ENCODE measurements at places on chromosomes 11 and 22.
A peak's percentile ranks its signal among the peaks of the same experiment; 100 is the strongest.

DNA sequence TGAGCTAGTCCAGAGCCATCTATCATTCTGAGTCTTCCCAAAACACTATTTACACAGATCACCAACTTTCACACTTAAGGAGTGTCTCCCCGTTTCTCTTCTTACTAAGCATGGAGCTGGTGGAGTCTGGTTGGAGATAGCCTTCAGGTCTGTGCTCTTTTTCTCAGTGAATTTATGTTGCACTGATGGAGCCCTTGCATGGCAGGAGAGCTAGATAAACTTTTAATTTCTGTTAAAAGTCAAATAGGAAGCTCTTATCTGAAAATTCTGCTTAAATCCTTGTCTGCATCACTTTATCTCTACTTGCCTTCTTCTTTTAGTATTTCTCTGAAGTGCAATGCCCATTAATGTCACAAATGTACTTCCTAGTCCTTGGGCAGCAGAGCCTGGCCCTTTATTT, 63.4 kb downstream of the ST3GAL4 start:
- DNase-seq: no peak

GRCh38 chr11:110711776-110712658, at the start of gene ARHGAP20:
Gene ARHGAP20 (minus strand): TSS chr11:110712437. CDS start chr11:110712231, 206 bp downstream.
- peak; percentile 58 for DNase-seq

DNA sequence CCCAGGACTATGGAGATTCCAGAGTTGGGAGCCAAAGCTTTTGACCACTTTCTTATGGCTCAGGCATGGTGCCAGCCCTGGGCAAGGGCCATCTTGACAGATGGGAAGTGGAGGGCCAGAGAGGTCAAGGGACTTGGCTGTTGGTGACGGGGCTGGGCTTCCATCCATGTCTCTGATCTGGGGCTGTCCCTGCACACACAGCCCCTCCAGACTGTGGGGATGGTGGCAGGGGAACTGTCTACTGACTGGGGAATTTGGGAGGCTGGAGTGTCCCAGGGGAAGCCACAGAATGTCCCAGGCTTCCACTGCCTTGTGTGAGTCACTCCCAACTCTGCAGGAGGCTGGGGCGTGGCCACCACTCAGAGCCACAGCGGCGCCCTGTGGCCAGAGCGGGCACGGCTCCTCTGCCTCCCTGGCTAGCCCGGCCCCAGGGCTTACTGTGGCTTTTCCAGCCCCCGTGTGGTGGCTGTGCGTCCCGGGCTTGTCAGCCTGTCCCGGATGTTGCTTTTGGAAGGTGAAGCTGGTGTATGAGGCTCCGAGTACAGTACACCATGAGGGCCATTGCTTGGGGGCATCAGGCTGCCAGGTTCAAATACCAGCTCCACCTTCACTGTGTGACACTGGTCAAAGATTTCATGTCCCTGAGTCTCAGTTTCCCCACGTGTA, 19.6 kb downstream of the C22orf23 start:
- DNase-seq: no peak

- DNase-seq: no peak
Measured at GRCh38 chr22:50531962-50532674, 2.3 kb upstream of the TYMP start.

DNA sequence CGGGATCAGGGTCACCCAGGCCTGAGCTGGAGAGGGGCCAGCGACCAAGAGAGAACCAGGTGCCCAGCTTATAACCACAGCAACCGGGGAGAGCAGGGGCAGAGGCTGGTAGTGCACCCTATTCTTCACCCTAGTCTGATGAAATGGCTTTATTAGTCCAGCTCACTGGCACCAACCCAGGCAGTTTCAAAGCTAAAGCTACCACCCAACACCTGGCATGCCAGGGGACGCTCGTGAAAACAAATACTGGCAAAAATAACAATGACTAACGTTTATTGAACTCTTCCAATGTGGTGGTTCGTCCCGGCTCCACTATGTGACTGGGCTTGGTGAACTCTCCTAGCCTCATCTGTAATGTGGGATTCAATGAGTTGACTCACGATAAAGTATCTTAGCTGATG, 30.6 kb downstream of the SCGB1A1 start:
- no peak for DNase-seq

GRCh38 chr22:37371491-37371890, 55.8 kb downstream of the ELFN2 start:
- DNase-seq: no peak

DNA sequence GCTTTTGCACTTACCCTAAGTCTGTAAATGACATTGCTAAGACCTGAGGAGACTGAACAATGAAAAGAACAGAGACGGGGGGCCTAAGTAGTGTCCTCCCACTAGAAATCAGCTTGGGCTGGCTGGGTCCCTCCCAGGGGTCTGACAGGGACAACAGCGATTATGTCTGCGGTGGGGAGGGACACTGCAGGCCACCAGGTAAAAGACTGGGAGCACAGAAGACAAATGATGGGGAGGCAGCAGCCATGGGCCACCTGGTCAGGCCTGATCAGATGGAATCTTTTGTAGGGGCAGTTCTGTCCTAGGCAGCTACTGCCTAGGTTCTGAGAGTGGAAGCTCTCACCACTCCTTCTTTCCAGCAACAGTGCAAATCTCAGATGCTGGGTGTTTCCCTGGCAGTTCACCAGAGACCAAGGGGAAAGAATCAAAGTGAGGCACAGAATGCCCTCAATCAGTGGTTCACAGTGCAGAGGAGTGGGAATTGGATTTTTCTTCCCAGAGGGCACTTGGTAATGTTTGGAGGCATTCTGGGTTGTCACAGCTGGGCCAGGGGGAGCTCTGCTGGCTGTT, 59.1 kb upstream of the GNAZ start:
- DNase-seq: no peak

- DNase-seq: no peak
Measured at GRCh38 chr11:1089738-1090599, 15.3 kb downstream of the MUC2 start.

- no peak for DNase-seq
Measured at GRCh38 chr11:2511421-2512369, 66.9 kb downstream of the KCNQ1 start.

DNA sequence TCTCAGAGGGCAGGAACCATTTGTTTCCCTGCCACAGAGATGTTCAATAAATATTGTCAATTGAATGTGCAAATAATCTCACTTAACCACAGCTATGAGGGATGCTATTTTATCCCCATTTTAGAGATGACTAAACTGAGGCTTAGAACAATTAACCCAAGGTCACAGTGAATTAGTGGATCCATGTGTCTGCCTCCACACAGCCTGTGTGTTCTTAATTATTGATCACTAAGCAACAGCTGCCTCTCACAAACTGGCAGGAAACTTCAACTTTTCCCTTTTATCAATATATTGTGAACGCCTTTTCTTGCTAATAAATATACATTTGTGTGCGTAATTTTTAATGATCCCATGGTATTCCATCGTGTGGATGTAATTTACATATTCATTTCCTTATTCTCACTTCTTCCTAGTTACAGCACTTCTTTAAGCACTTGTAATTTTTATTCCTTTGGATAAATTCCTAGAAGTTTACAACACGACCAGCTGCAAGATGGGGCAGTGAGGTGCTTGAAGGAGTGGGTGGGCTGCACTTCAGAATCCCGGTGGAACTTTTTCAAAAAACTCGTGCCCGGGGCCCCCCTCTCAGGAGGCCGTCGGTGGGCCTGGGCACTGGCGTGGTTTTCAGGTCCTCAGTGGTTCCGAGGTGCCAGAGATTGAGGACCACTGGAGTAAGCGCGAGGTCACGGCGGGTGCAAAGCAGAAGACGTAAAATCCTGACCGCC, 915 bp upstream of the SREBF2 start:
- DNase-seq: no peak

DNA sequence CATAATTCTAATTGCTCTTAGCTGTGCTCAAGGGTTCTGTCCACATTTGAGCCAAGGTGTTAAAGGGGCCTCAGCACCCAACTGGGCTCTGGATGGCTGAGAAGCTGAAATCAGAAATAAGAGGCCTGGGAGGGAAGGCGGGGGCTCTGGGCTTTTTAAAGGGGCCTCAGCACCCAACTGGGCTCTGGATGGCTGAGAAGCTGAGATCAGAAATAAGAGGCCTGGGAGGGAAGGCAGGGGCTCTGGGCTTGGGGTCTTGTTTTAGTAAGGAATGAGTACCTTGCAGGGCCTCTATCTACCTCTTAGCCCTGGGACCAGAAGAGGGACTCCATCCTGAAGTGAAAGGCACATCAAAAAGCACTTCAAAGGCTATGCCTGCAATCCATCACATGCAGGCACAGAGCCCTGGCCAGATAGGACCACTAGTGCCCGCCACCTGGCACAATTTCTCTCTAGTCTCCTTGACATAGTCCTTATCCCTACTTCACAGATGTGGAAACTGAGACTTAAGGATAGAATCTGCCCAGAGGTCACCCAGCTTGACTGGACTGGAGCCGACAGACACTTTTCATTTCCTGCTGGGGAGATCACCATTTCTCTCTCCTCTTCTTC, 35.6 kb downstream of the DKK3 start:
- DNase-seq: no peak

DNA sequence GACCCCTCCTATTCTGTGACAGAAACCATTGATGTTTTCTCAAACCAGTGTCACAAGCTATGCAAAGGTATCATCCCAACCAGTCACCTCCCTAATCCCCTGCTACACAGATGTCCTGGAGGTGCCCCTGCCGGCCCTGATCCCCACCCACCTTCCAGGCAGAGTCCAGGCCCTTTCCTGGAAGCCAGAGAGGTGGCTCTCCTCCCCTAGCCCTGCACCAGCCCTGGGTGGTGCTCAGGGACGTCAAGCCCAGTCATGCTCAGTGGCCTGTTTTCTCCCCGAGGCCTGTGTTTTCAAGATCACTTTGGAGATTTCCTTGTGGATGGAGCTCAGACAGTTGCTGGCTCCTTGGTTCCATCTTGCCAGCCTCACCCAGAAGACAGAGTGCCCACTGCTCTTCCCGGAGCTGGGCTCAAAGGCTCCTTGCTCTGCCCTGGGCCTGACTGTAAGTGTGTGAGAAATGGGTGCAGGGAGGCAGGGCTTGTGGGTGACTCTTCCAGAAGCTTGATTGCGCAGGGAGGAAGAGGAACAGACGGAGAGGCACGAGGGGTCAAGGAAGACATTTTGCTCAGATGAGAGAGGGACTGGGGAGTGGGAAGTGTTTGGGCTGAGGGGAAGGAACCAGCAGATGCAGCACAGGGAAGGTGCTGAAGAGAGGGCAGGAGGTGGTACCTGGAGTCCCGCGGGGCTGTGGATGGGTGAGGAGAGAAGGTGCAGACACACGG, 11.3 kb downstream of the P2RY6 start:
- no peak for DNase-seq

GRCh38 chr22:27726686-27727449, 74.7 kb downstream of the MN1 start:
- peak; percentile 60 for DNase-seq

- no peak for DNase-seq
Measured at GRCh38 chr11:33844236-33844635, 47.6 kb downstream of the LMO2 start.

DNA sequence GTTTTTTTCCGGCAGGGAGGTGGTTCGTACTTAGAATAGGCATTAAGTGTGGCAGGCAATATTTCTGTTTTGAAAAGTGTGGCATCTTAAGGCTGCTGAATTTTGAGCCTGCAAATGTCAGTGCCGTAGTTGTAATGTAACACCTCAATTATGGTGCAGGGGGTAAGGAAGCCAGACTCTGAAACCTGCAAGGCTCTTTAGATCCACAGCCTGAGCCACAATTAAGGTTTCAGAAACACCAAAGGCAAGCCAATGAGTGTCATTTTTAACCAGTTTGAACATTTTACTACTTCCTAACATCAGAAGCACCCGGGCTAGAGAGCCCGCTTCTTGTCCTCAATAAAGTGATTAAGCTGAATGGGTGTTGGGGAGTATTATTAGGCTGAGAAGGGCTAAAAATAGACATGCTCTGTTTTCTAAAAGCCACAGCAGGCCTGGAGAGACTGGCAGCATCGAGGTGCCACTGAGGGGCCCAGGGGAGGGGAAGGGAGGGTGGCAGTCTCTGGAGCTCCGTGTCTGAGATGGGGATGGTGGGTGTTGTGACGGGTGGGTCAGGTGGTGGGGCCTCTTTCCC, 113.4 kb downstream of the ZBTB16 start:
- no peak for DNase-seq

GRCh38 chr11:119585043-119585781, 143.8 kb downstream of the NECTIN1 start:
- peak; percentile 72 for DNase-seq

DNA sequence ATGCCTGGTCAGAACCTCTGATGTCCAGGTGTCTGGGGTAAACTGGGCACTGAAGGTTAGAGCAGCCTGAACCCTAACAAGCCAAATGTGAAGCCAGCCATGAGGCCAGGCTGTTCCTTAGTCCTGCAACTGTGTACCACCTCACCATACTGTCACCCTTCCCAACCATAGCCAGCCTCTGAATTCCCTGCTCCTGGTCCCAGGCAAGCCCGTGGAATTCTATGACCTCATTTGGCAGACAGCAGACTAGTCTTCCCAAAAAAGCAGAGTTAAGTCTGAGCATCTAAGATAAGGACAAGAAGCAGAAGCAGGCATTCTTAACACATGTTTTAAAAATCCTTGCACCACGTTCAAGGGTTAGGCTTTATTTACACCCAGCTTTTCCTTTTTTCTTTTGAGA, 134.8 kb downstream of the C11orf58 start:
- DNase-seq: no peak

- no peak for DNase-seq
Measured at GRCh38 chr22:39999144-39999757, 4.5 kb downstream of the FAM83F start.

GRCh38 chr11:10911907-10912306, 54.1 kb upstream of the ZBED5 start:
- peak; percentile 61 for DNase-seq

GRCh38 chr11:131430473-131431208, 60.2 kb downstream of the NTM start:
- DNase-seq: no peak

DNA sequence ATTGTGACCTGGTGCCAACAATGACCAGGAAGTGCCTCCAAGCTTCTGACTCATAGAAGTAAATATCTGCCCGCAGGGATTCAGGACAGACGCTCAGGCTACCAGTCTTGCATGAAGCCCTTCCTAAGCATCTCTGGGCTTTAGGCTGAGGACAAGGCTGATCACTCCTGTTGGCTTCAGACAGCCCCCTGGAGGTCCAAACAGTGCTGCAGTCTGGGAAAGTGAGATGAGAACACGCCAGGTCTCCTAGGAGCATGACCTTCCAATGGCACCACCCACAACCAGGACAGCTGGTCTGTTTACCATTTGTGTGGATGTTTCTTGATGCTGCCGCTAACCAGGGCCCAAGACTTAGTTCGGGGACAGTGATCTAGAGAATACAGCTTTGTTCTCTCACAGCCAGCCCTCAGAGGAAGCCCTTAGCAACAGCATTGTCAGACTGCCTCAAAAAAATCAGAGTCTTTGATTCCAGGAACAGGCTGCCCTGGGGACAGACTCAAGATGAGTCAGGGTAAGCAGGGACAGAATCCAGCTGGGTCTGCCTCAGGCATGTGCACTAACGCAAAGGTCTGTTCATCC, 111.2 kb downstream of the ZNF280B start:
- DNase-seq: peak; percentile 26

- DNase-seq: no peak
Measured at GRCh38 chr11:89490981-89491690, at the start of gene NOX4. Gene NOX4 (minus strand): TSS chr11:89491375. CDS start chr11:89491246, 129 bp downstream.
